ENCODE measurements at places on chromosomes 5 and 9.
A peak's percentile ranks its signal among the peaks of the same experiment; 100 is the strongest.

GRCh38 chr5:154405078-154405792, 40.6 kb upstream of the SAP30L start:
- peak; percentile 44 for DNase-seq

GRCh38 chr5:39148983-39149534, 70.3 kb downstream of the FYB1 start:
- DNase-seq = no peak

DNA sequence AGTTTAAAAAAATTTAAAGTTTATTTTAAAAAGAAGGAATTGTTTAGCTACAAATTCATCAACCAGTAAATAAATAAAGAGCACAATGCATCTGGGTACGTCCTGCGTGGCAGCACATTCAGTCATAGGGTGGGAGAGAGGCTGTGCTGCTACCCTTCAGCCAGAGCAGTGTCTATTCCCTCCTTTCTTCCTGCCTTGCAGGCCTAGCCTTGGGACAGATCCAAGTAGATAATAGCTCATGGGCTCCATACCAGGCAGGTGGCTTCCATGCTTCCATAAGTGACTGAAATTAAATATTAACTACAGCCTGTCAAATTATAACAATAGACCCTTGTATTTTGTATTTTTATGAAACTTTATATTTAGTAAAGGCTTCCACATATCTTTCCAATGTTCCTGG, 408.3 kb upstream of the RGMB start:
- no peak for DNase-seq

GRCh38 chr9:2288309-2288708, 273.2 kb downstream of the SMARCA2 start:
- no peak for DNase-seq

DNA sequence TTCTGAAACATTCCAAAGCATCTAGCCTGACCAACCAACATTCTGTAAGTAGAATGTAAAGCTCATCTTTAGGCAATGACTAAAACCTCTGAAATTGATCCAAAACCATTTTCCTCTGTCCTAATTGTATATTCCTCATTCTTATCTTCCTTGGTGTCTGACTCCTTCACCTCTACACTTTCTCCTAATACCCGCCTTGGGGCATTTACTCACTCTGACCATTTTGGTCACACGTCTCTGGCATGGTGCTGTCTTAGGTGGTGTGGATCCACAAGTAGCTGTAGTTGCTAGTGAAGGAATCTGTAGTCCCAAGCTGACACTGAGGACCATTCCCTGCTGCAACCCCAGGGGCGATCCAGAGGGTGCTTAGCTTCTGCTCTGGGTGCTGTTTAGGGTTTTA, 40.8 kb upstream of the LMNB1 start:
- no peak for DNase-seq

DNA sequence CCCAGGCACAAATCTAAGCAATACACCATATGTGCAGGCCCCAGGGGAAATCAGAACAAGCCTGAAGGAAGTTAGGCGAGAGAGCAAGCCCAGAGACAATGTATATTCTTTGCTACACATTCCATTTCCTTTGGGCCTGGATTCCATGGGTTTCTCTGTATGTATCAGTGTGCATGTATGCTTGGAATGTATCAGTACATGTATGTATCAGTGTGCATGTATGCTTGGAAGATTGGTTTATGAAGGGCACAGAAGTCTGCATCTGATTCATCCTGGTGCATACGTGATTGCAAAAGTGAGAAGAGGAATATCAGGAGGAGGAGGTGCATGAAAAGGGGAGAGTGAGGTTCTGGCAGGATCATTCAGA, 232.6 kb upstream of the ANKRD55 start:
- no peak for DNase-seq

DNA sequence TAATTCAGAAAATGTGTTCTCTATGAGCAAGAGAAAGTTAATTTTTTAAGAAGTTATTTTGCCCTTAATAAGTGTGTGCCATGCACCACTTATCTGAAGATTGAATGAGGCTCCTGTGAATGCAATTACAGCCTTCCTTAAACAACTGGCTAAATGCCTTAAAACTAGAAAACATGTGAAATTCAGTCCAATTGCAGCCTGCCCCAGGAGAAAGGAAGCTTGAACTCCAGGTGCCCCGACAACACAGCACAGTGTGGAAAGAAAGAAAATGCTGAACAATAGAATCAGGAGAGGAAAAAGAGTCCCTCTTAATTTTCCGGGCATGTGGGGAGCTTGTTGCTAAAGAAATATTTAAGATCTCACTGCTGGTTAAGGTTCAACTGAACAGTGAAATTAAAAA, 8.8 kb downstream of the LHFPL2 start:
- DNase-seq = no peak

DNA sequence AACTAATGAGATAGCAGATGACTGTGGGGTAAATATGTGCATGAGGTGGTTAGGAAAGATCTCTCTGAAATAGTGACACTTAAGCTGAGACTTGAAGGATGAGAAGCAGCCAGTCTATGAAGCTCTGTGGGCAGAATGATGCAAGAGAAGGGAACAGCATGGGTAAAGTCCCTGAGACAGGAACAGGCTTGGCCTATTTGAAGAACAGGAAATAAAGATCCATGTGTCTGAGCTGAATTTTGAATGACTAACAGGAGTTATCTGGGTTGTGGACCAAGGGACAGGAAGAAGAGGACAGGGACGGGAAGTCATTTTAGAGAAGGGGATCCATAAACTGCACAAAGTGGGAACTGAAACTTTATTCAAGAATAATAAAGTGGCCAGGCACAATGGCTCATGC, 25.6 kb upstream of the HMGCS1 start:
- DNase-seq = no peak

GRCh38 chr5:132225165-132226032, 2.3 kb downstream of the P4HA2 start:
- no peak for DNase-seq

DNA sequence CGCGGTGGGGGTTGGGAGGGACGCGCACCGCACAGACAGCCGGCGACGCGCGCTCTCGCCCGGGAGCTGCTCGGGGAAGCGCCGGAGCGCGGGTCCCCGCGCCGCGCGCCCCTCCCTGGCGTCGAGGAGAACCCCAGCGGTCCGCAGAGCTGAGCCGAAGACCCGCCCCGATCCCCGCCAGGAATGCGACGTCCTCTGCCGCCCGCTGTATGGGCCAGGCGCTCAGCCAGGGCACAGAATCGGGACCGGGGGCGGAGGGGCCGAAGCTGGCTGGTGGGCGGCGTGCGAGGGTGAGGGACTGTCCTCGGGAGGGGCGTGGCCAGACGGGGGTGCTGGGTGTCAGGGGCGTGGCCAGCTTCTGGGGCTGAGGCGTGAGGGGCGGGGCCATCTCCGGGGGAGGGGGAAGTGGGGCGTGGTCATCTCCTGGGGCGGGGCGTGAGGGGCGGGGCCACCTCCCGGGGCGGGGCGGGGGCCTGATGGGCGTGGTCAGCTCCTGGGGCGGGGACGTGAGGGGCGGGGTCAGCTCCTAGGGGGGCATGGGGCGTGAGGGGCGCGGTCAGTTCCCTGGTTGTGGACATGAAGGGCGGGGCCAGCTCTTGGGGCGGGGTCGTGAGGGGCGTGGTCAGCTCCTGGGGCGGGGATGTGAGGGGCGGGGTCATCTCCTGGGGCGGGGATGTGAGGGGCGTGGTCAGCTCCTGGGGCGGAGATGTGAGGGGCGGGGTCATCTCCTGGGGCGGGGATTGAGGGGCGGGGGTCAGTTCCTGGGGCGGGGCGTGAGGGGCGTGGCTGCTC, 965 bp downstream of the PTGDS start:
- peak; percentile 37 for DNase-seq

DNA sequence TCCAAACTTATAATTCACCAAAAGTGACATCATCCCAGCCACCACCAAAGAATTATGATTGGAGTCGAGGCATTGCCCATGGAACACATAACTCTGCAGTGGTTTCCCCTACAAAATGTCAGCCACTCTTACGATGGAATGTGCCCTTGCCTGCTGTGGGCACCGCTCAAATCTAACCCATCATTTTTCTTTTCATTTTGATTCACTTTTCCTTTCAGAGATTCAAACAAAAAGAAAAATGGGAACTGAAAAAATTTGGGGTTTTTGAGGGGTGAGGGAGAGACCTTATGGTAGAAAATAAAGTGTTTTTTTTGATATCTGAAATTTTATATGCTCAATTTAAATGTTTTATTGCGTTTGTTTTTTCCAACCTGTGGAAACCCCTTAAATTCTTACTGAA, 28.1 kb downstream of the SMARCA2 start:
- no peak for DNase-seq

- DNase-seq = no peak
Observed at GRCh38 chr9:93096131-93096802, at the start of gene CARD19. Gene CARD19 (plus strand): TSS chr9:93096217. CDS start chr9:93096346, 129 bp downstream.

GRCh38 chr5:170307575-170308465, 10.2 kb upstream of the LCP2 start:
- no peak for DNase-seq

DNA sequence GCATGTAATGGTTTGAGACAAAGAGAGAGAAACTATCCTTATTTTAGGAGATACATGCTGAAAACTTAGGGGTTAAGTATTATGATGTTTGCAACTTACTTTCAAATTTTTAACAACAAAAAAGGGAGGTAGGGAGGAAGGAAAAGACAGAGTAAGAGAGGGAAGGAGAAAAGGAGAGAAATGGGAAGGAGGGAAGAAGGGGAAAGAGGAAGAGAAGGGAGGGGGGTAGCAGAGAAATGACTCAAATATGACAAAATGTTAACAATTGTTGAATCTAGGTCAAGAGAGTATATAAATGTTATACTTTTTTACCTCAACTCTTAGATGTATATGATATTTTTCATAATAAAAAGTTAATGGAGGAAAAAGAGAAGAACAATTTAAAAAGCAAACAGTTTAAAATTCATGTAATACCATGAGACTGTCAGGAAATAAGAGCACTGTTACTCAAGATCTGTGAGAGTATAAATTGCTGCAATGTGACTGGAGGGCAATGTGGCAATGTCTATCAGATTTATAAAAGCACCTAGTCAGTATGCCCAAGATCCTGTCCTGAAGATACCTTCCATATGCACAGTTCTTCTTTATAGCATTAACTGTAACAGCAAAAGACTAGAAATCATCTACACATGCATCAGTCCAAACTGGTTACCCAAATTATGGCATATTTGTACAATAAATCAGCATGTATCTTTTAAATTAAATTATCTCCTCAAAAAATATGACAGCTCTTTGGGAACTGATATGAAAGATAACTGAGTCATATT, 16.3 kb downstream of the FBXW11 start:
- no peak for DNase-seq

DNA sequence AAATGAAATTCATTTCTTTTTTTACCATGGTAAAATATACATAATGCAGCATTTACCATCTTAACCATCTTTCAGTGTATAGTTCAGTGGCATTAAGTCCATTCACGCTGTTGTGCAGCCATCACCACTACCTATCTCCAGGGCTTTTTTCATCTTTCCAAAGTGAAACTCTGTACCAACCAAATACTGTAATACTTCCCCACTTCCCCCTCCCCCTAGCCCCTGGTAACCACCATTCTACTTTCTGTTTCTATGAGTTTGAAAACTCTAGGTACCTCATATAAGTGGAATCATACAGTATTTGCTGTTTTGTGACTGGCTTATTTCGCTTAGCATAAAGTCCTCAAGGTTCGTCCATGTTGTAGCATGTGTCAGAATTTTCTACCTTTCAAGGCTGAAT, 23.4 kb downstream of the SPAAR start:
- DNase-seq = no peak

- no peak for DNase-seq
Observed at GRCh38 chr9:72356041-72356582, 8.9 kb downstream of the ZFAND5 start.

DNA sequence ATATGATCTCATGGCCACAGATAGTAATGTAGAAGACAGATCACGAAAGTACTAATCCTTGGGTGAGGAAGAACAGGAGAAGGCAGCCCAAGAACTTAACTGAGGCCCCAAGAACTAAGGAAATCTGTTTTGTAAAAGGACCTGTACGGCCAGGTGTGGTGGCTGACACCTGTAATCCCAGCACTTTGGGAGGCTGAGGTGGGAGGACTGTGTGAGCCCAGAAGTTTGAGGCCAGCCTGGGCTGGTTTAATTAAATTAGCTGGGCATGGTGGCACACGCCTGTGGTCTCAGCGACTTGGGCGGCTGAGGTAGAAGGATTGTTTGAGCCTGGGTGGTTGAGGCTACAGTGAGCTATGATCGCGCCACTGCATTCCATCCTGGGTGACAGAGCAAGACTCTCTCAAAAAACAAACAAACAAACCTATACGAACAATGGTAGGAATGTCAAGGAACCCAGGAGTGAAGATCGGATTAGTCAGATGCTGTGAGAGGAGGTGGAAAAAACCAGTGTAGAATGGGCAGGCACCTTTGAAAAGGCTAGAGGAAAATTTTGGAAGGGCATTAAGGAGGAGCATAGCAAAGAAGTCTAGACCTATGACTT, 283.8 kb upstream of the DMRT1 start:
- DNase-seq = no peak

- DNase-seq = no peak
Observed at GRCh38 chr5:150895431-150896428, 9.1 kb downstream of the ZNF300 start.

- DNase-seq = no peak
Observed at GRCh38 chr9:117098331-117098730, 316.5 kb downstream of the ASTN2 start.

GRCh38 chr9:94806307-94806893, 79.9 kb downstream of the AOPEP start:
- DNase-seq = no peak

GRCh38 chr9:136235709-136236455, 9.7 kb downstream of the QSOX2 start:
- no peak for DNase-seq

GRCh38 chr5:174323878-174324281, 278.4 kb downstream of the NSG2 start:
- DNase-seq = no peak

- no peak for DNase-seq
Observed at GRCh38 chr5:60457233-60457632, 242.7 kb downstream of the DEPDC1B start.

DNA sequence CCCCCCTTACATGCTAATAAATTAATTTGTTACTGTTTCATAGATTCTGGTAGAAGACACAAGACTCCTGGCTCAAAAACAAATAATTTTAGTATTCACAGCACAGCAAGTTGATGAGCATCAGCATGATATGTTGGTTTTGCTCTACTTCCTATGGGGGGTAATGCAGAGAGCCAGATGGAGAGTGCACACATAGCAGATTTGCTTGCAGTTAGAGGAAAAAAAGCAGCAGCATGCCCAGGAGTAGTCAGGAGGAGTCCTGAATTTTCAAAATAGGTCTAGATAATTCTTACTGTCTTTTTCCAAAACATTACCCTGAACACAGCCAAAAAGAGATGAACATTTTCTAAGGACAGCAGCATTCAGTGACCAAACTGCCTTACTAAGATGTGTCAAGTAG, 261.3 kb downstream of the COX7C start:
- DNase-seq = no peak

- DNase-seq = no peak
Observed at GRCh38 chr9:93813221-93814076, 141.7 kb downstream of the BARX1 start.

DNA sequence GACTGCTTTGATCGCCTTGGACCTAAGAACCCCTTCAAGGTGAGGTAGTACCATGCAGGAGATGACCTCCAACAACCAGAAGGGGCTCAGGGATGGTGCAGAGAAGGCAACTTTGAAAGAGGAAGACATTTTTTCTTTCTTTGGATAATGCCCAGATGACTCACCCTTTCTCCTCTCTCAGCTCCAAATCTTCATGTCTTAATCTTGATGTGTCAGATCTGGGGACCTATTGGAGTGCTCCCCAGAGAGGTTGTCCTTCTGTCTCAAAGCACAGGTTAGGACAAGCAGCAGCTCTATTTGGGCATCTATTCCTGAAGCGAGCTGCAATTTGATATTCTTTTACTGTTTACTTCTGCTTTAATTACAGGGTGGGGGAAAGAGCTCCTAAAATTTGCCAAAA, 229.9 kb upstream of the MAP3K1 start:
- no peak for DNase-seq

GRCh38 chr5:130796032-130796431, 369.0 kb downstream of the HINT1 start:
- no peak for DNase-seq
